Fibroblast of skin of right quadriceps (primary cell): ENCODE measurements at places on chromosomes 11 and 22.
A peak's percentile ranks its signal among the peaks of the same experiment; 100 is the strongest.

DNA sequence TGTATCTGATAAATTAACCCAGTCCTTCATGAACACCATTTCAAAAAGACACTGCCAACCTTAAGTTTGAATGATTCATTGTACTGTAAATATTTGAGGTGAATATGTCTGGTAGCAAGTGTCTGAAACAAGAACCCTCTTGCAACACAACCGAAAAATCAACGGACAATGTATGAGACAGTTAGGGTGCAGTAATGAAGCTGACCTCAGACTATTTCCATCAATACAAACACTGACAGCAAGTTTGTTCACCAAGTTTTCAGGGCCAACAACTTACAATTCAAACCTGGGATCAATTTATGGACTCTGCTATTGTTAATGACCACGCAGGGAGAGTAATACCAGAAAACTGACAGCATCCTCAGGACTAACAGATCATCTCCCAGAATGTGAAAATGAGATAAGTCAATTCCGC lies 126.3 kb downstream of the CADM1 start:
- peak; percentile 14 for DNase-seq

GRCh38 chr11:2305140-2305778 lies 3.4 kb downstream of the TSPAN32 start:
- peak; percentile 65 for DNase-seq

DNA sequence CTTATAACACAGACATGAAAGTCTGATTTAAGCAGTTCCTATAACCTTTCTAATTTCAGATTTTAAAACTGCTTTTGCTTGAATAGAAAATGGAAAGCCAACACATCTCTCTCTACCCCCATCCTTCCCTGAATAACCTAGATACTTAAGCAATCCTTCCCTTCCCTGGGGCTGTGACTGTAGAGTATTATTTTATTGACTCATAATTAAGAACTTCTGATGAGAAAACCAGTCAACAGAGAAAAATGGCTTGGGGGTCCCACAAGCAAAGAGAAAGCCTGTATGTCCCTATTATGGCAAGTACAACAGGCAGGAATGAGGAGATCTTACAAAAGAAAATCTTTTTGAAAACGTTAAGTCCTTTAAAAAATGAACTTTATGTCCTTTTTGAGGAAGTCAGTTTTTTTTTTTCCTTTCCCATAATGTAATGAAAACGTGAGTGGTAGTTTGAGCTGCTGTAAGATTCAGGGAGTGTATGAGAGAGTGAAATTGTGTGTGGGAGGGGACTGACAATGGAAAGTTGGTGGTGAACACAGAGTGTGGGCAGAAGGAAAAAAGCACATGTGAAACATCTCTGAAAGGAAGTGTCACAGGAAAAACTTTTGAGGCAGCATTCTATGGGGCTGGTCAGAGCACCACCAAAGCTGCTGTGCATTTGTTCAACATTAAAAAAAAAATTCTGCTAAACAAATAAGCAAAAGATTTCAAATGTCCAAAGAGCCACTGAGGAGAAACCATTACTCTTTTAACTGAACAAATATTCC lies 154.6 kb downstream of the MAML2 start:
- peak; percentile 91 for DNase-seq

GRCh38 chr22:26673486-26673885 lies 16.1 kb downstream of the MIAT start:
- peak; percentile 20 for DNase-seq

- DNase-seq: peak; percentile 90
Measured at GRCh38 chr11:111531687-111532364, 8.7 kb upstream of the LAYN start.

- peak; percentile 54 for DNase-seq
Measured at GRCh38 chr11:8658321-8659057, 24.0 kb downstream of the TRIM66 start.

- DNase-seq: peak; percentile 98
Measured at GRCh38 chr11:86660088-86660487, 12.3 kb downstream of the ME3 start.

- peak; percentile 65 for DNase-seq
Measured at GRCh38 chr11:72238040-72238450, 5.9 kb downstream of the PHOX2A start.

DNA sequence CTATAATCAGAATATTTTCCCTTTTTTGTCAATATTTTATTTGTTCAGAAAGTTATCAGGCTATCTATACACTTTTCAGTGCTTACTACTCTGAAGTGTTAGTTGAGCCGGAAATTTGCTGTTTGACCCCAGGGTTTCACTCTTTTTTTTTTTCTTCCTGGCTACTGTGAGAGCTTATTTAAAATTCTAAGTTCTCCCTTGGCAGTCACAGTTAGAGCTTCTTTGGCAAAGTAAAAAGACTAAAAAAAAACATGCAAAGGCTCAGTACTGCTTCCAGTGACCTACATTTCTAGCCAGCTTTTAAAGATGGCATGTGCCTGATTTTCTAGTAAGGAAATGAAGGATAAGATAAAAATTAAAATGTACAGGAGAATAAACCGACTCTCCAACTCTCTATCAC lies 48.4 kb downstream of the ELP4 start:
- DNase-seq: no peak

- DNase-seq: no peak
Measured at GRCh38 chr11:73270016-73270854, 1.9 kb upstream of the P2RY6 start.

DNA sequence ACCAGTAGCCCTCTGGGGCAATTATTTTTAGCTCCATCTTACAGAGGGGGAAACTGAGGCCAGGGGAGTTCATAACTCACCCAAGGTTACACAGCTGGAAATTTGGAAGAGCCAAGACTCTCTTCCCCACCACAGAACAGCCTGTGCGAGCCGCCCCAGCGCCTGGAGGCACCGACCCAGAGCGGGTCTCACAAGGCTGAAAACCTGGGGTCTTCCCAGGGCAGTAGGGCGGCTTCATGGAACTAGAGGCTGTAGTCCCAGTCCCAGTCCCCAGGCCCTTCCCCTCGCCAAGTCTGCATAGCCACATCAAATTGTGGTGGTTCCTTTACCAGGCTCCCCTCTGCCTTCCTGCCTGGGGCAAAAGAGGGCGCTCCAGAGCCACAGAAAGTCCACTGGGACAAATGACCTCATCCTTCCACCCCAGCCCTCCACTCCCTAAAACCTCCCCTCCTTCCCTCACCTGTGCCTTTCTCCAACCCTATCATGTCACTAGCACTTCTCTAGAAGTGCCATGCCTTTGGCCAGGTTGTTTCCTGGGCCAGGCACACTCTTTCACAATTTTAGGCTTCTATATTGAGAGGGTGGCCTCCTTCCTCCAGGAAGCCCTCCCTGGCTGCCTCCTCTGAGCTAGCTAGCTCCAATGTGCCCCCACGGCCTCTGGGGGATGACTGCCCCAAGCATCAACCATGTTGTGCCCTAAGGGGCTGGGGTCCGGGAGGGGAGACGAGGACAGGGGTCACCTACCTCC lies 15.2 kb upstream of the CDC42EP1 start:
- DNase-seq: peak; percentile 56

DNA sequence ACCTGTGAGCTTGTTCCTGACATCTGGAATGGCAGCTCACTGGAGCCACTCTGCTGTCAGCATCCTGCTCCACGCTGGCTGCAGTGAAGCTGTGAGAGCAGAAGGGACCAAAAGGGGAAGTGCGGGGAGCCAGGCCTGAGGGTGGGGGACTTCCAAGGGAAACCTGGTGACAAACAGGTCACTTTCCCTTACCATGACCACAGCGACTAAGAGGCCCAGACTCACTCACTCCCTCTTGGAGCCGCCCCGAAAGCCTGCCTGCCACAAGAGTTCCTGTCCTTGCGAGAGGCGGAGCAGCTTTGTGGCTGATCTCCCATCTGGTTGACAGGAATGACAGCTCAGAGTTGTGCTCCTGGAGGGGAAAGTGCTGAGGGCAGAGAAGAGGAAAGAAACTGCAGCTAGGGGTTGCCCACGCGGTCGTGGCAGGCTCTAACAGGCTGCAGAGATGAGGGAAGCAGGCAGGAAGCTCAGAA lies 183.8 kb upstream of the NTM start:
- peak; percentile 11 for DNase-seq

GRCh38 chr22:37314315-37315074 lies 32.2 kb downstream of the CYTH4 start:
- no peak for DNase-seq

GRCh38 chr11:129281471-129282415 lies 89.6 kb upstream of the ARHGAP32 start:
- DNase-seq: no peak

DNA sequence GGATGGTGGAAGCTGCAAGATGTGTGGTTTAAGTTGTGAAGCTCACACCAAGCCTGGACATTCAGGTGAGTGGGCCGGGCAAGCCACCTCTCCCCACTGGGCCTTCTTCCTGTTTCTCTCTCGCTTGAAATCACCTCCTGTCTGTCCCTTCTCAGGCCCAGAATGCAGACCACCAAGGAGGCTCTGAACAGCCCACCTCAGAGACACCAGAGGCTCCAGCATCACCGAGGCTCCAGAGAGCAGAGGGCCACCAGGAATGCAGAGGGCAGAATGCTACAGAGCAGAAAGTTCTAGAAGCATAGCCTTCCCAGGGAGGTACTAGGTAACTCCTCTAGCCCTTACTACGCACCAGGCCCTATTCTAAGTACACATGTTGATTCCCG lies 14.8 kb upstream of the IL2RB start:
- no peak for DNase-seq

DNA sequence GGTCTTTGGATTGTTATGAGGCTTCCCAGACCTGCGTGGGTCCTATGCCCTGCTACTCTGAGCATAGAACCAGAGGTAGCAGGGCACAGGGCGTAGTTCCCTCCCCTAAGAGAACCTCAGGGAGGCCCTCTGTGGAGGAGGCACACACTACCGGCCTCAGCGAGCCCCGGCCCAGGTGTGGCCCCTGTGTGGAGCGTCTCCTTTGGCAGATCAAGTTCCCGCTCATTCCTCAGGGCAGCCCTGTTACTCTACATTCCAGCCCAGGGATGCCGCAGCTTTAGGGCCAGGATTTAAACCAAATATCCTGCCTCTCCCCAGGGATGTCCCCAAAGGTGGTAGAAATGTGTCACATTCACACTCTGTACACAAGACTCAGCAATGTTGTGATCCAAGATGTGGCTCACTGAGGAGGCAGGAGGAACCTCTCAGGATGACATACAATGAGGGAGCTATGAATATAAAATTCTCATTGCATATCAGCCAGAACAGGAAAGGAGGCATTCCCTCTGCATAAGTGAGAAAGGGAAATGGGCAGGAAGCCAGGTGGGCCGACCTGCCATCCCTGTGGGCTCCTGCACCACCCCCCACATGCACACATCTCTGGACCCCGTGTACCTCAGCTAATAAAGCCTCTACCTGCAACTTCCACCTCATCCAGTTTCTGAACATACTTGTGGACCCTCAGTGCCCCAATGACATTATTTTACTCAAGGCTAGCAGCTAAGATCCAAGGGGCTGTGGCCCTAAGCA lies 131.9 kb upstream of the TEAD1 start:
- no peak for DNase-seq

DNA sequence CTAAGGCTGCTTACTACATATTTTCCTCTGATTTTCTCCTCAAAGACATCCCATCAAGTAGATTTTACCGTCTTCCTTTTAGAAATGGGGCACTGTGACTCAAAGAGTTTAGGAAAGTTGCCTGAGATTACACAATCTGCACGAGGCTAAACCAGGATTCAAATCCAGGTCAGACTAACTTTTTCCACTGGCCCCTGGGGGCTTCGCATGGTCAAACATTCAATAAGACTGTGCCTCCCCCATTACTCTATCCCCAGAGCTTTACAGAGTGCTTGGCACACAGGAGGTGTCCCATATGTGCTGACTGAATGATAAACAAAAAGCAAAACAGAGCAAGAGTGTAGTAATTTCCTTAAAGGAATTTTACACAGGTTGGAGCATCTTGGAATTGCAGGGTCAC lies 118.1 kb upstream of the TEAD1 start:
- DNase-seq: peak; percentile 73

- DNase-seq: peak; percentile 71
Measured at GRCh38 chr11:118607401-118608359, at the start of gene PHLDB1. PHLDB1 (plus strand) TSS chr11:118607615; CDS start chr11:118613837, 6,222 bp downstream.

GRCh38 chr22:37601540-37602442 lies 6.8 kb upstream of the GGA1 start:
- DNase-seq: peak; percentile 41

GRCh38 chr22:46948411-46949144 lies 186.1 kb downstream of the TBC1D22A start:
- DNase-seq: no peak

DNA sequence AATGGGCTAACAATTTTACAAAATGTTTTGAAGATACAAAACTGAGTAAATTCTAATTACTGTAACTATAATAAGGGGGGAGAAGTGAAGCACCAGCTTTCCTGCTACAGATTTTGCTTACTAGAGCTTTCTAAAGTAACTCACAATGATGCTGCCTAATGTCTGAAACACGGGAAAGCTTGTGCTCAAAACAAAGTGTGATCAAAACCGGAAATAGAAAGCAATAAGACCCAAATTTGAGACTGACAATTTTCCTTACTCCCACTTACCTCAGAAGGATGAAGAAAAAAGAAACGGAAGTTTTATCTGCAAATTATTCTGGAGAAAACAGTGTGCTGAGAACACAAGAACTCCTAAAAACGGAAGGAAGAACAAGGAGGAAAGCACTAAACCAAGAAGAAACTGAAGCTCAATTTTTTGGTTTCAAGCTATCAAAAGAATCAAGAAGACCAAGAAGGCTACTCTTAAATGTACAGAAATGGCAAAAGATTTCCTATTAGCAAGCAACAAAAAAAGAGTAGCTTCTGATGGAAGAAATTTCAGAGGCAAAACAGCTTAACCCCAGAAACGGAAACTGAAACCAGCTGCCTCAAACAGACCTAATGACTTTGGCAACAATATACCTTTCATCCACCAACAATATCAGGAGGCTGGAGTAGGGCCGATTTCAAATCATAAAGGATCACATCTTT lies 33.4 kb downstream of the AMBRA1 start:
- DNase-seq: no peak

DNA sequence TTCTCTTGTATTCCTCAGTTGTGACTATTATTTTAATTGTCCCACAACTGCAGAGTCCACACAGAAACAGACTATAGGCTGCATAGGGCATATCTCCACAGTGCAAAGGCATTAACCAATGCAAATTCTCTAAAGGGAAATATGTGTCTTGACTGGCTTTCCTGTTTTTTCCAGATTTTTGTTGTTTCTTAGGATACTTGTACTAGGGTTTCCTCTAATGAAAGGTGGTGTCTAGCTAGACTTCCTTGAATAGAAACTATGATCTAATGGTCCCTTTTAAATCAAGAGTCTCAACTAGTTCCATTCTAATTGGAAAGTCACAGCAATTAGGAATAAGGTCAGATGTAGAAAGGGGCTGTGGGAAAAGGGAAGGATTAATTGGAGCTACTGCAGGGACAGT lies 37.6 kb downstream of the SLC36A4 start:
- no peak for DNase-seq

DNA sequence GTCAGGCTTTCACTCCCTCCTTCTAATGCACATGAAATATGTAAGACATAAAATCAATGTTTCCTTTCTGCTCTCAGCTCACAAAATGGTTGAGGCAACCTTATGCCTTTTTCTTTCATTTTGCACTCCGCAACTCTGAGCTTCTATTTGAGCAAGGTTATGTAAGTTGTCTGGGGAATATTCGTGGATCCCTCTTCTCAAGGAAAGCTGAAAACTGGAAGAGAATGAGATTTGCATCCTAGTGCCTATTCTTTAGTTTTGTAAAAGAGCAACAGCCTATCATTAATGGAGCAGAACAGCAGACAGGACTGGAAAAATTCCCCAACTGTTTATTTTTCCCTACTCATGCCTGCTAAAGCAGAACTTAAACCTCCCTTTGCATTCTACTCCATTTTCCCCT lies 141.7 kb downstream of the FAM76B start:
- no peak for DNase-seq
